IPS DF 6.9 (cell line): ENCODE measurements at places on chromosomes 12 and 14.

GRCh38 chr12:50951112-50951511 is 1.2 kb upstream of the HIGD1C start:
- DNase-seq, result no peak

DNA sequence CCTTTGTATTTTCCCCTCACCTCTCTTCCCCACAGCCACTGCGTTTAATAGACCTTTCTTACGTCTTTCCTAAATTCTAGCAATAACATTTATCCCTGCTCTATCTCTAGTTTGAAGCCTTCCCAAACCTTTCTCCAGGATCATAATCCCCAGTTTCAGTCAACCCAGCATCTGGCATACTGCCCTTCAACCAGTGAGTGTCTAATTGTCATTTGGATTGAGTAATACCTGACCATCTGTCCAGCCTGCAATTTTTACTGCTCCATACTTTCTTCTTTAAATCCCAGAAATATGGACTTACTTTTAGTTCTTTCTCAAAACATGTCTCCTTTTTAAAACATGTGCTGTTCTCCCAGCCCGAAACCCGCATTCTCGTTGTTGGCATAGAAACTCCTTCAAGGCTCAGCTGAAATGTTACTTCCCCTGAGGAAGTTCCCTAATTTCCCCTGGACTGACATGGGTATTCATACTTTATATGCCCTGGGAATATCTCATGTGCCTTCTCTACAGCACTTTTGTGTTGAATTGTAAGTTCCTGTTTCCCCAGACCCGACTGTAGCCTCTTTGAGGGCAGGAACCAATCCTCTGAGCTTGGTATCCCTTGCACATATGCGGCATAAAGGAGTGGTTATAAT is 65.1 kb upstream of the ETV6 start:
- DNase-seq, result no peak

DNA sequence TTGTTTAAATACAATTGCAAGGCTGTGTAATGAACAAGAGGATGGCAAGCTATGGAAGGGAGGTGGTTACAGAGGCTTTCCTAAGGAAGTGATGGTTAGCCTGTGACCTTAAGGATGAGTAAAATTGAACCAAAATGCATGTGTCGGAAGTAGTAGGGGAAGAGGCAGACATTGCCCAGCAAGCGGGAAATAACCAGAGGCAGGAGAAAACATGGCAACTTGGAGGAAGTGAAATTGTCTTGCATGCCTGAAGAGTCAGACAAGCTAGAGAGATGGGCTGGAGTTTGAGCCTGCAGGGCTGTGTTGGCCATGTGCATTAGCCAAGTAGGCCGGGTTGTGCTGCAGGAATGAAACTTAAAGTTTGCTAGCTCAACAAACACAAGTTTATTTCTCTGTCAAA is 96.2 kb downstream of the BTG1 start:
- DNase-seq, result no peak

DNA sequence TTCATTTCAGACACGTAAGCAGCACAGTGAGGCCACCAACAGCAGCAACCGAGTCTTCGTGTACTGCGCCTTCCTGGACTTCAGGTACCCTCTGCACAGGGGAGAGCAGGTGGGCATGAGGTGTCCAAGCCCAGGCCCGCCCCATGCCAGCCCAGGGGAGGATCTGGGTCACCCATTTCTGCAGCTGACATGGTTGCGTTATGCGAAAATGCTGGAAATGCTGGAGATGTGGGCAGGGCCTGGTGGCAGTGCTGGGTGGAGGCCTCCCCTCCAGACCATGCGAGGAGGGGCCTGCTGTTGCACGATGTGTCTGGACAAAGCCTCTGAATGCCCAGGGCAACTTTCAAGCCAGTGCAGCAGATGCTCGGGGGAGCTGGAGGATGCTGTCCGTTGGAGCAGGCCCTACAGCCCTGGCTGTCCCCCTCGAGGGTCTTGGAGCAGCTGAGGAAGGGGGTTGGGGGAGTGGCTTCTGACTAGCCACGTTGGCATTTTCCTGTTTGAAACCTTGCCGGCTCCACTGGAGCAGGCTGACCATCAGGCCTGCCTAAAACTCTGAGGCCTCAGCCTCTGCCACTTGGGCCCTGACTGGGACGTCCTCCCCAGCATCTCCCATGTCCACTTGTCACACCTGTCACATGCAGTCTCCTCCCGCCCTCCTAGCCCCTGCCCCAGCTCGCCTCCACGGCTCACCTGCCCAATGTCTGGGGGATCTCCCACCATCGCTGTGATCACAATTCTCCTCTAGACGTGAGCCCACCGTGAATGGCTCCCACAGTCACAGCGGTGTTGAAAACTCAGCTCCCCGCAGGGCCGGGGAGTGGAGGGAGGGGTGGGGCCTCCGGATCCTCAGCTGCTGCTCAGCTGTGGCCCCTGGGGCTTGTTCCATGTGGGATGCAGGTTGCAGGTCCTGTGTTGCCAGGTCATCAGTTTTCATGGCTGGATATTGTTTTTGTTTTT is 123.4 kb downstream of the ADGRD1 start:
- no peak for DNase-seq

DNA sequence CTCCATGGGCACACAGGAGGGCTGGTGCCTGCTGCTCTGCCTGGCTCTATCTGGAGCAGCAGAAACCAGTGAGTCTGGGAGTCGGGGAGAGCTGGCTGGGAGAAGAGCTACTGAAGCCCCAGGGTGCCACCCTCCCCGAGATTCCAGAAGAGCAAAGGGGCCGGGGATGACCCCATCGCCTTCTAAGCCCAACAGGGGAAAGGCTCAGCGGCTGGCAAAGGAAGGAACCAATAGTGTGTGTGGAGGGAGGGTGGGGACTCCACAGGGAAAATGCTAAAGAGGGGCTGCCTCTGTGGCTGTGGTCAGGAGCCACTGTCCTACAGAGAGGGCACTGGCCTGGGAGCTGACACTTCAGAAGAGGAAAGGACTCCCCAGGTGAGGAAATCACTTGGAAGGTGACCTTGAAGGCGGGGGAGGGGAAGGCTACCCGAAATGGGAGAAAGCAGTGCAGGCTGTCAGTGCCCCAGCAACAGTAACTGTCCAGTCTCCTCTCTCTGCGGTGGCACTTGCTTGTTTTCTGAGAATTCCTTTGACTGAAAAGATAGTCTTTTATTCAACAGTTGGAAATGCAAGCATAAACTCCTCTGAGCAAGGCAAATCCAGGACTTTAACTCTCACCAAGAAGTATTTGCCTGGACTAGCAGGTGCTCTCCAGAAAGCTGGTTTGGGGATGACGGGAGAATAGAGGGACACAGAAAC is 552 bp downstream of the TAPBPL start:
- no peak for DNase-seq

DNA sequence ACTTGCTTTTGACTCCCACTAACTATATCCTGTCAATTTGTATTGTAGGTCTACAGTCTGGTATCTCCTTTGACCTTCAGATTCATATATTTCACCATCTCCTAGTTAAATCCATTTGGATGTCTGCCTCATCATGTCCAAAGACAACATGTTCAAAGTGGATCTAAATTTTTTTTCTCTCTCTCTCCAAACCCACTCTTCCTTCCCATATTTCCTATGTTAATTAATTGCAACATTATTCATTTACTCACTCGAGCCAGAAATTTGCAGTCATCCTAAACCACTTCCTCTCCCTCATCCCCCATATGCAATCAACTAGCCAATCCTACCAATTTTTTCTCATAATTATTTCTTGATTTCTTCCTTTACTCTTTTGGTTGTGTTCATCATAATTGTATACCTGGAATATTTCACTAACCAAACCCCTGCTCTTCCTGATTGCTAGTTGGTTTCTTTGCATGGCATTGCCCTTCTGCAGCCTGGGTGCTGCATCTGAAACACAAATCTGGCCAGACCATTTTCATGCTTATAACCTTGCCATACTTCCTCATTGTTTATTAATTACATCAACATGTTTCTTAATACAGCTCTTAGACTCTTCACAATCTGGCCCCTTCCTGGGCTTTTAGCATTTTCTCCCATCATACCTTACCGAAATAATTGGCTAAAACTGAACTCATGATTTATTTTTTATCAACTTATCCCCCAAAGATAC is 442.2 kb downstream of the ADAMTS20 start:
- no peak for DNase-seq

GRCh38 chr14:95040708-95041476 is 116.4 kb downstream of the DICER1 start:
- DNase-seq, result no peak

DNA sequence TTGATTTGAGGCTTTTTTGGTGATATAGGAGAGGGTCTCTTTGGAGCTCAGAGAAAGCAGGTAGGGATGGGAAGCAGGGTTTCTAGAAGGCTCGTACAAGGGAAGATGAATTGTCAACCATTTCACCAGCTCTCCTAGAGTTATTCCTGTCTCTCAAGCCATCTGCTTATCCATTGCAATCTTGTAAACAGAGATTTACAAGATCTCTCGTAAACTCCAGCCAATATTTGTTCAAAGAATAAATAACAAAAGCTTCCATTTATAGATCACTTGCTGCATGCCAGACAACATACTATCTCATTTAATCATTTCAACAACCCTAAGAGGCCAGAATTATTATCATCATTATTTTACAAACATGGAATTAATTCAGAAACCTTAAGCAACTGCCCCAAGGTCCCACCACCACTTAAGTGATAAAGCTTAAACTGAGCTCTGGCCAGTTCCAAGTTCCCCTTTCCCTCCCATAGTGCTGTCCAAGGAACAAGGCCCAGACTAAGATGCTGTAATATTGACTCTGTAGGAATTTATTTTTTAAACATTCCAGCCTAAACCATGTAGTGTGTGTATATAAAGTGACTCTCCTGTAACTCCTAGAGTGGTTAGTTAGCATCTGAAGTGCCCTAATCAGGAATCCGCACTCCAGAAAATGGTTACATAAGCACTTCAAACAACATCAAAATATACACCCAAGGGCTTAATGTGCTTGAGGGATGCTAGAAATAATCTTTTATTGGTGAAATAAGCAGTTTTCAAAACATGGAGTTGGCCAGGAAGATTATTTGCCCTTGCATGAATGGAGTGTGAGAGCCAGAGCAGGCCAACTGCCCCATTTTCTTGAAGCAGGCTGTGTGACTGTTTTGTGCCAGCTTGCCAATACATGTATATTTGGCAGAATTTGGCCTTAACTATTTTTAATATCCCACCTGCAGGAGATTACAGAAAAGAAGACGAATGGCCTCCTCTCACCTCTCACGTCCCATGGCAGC is 2.8 kb upstream of the PLEKHH1 start:
- DNase-seq, result no peak

- DNase-seq, result no peak
These were observed 33.7 kb downstream of the P2RX7 start for GRCh38 chr12:121166356-121166755.

- no peak for DNase-seq
These were observed 30.3 kb downstream of the TRIP11 start for GRCh38 chr14:92009604-92010003.

GRCh38 chr12:85147331-85147730 is 111.2 kb downstream of the LRRIQ1 start:
- no peak for DNase-seq

DNA sequence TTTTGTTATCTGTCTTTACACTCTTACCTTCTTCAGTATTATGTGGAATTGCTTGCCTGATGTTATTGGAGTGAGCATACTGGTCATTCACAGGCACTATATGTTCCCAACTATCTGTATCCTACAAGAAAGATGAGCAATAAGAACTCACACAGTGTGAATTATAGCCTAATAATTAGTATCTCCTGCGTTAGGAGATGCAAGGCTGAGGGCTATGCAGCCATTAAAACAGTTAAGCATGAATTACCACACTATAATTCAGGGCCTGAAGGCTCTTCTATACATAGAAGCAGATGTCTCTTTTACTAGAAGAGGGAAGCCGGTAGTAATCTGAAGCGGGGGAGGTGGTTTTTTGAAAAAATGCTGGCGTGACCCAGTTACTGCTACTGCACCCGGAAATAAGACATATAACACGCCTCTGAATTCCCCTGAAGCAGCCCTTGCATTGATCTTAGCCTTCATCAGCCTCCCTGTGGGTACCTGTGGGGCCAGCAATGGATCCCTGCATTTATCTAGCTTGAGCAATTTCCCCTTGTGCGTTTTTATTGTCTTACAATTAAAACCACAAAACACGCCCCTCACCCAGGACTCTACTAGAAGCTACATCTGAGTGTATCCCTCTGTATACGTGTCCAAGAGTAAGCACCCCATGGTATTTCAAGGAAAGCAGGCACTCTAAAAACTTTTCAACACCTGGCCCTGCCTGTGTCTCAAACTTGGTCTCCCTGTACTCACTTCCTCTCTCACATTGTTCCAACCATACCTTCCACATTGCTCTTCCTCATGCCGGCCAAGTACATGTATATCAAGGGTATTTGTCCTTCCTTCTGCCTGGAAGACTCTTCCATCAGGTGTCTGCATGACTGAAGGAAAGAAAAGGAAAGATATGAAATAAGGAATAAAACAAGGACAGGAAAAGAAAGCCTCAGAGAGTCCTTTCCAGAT is 210.9 kb upstream of the ARID2 start:
- DNase-seq, result no peak

GRCh38 chr12:6532927-6533652 is 1.2 kb upstream of the GAPDH start:
- no peak for DNase-seq

GRCh38 chr14:79513446-79513845 is 697.9 kb downstream of the DIO2 start:
- DNase-seq, result no peak

- no peak for DNase-seq
These were observed 1108.6 kb downstream of the LRFN5 start for GRCh38 chr14:42715316-42715715.

DNA sequence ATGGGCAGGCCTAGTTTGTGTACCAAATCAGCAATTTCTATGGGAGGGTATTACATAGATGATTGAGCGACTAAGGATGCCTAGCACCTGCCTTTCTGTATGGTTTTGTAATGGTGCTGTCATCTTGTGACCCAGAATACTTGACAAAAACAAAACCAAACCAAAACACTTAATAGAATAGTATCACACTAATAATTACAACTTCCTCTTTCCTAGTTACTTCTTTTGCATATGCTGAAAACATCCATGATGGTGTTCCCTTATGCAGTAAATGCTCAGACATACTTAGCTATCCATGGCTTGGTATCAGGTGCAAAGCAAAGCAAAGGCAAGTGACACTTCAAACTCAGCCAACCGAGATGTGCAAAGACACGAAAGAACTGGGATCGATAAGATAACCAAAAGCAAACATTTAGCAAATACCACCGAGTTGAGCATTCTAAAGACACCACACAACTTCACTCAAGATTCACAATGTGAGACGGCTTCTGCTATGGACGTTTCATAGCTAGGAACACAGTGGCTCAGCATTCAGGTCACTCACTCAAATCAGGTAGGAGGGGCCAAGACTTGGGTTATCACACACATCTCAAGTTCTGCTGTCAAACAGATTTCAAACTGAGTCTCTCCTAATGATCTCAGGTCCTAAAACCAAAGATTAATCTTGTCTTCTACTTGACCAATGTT is 24.3 kb downstream of the PPP1CC start:
- DNase-seq, result no peak

DNA sequence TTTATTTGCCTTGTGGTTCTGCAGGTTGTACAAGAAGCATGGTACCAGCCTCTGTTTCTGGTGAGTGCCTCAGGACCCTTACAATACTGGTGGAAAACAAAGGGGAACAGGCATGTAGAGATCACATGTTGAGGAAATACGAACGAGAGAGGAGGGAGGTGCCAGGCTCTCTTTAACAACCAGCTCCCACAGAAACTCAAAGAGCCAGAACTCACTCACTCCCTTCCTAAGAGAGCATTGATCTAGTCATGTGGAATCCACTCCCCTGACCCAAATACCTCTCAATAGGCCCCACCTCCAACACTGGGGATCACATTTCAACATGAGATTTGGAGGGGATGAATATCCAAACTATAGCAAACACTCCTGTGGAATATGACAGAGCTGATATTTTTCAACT is 938.0 kb downstream of the GALC start:
- no peak for DNase-seq

- DNase-seq, result no peak
These were observed 94.3 kb downstream of the LRRC74A start for GRCh38 chr14:76920331-76921087.
